Kidney (tissue), 22 donors: ENCODE measurements at places on chromosomes 13 and 19. TPM values are rescaled to one million over a fixed set of nuclear protein-coding genes. Genes with fewer than 3 reads are reported as not detected.

TRIM28 gene
- total RNA-seq, result 229 TPM

DACT3 gene
- total RNA-seq, result 10.4 TPM

VSTM2B gene
- total RNA-seq, result not detected

ZNF433 gene
- total RNA-seq, result 13.6 TPM

KLK3 gene
- total RNA-seq, result not detected

ZNF541 gene
- 0.69 TPM for total RNA-seq

CEACAM8 gene
- total RNA-seq, result not detected

DMKN gene
- 150 TPM for total RNA-seq

CCDC169 gene
- 1.5 TPM for total RNA-seq

IGFL4 gene
- total RNA-seq, result not detected

SPTBN4 gene
- 0.82 TPM for total RNA-seq

MEX3D gene
- total RNA-seq, result 19.3 TPM

CLDN10 gene
- 144 TPM for total RNA-seq

ZNF430 gene
- total RNA-seq, result 18.0 TPM

BRME1 gene
- total RNA-seq, result 1.8 TPM

ARRDC5 gene
- 1.4 TPM for total RNA-seq

SYT5 gene
- total RNA-seq, result not detected

UGGT2 gene
- total RNA-seq, result 31.9 TPM

ETV2 gene
- 0.38 TPM for total RNA-seq

LILRB5 gene
- total RNA-seq, result 5.9 TPM

ATP8B3 gene
- 3.6 TPM for total RNA-seq

IQCN gene
- total RNA-seq, result 6.3 TPM

TMEM91 gene
- 9.5 TPM for total RNA-seq

SERP2 gene
- 9.7 TPM for total RNA-seq

ZNF587B gene
- total RNA-seq, result 23.6 TPM

C19orf85 gene
- total RNA-seq, result not detected

IL12RB1 gene
- total RNA-seq, result 3.2 TPM

GADD45GIP1 gene
- total RNA-seq, result 18.4 TPM
